Naive thymus-derived CD8-positive, alpha-beta T cell (primary cell): ENCODE measurements at places on chromosomes 11 and 22.

DNA sequence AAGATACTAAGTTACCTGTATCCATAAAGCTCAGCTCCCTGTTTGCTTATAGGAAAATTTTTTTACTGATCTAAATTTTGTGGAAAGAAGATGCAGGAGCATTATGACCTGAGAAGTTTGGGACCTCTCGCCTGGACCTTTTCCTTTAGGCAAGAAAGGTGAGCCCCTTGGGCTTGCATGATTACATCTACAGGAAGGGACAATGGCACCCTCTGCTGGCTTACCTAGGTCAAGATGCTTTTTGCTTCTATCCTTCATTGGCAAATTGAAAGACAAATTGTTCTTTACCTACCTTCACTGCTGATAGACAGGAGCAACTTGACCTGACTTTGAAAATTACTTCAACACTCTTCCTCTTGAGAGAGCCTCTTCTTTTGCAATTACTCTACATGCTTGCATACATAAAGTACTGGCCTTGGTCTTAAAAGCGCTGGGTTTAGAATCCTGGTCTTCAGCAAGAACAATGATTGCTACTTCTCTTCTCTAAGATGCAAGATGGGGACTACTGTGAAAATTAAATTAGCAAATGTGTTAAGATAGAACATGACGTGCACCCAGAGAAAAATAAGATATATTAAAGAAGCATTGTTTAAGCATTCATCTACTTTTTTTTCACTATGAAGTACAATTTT is 147.2 kb downstream of the TRPC6 start:
- DNase-seq, result no peak

DNA sequence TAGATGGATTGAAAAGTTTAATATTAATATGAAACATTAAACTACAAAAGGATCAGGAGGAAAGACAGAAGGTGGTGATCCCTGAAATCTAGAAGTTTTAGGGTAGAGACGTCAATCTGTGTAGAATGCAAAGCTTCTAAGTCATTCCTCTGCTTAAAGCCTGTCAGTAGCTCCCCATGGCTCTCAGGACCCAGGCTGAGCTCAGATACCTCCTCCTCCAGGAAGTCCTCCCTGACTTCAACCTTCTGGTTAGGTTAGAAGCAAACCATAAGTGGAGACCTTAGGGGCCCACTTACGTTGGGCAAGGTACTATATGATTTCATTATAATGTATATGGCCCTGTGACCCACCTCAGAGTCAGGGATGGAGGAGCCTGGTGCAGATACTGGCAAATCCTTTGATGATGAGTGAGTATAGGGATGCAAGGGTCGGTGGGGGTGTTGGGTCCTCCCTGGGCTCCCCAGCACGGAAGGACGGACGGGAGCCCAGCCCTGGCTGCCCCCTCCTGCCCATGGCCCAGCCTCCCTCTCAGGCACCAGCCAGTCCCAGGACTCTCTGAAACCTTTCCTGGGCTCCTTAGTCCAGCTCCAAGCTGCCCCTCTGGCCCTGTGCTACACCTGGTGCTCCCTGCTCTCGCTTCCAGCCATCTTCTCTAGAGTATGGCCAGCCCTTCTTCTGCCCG is 3.2 kb upstream of the PPP6R3 start:
- no peak for DNase-seq

DNA sequence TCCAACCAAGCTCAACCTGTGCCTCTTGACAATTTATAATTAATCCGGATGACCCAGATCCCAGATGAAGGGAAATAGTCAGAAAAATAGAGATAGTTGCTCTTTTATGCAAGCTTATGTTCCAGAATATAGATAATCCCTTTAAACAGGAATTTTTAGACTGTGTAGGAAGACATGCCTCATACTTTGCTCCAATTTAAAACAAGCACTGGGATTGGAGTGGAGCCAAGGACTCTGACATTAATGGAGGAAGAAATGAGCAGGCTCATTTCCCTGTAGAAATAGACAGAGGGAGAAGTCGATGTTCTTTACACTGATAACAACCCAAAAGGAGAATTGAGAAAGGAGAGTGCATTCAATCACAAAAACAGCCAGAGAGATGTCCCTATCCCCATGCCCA is 70.1 kb upstream of the LRRC55 start:
- DNase-seq, result no peak

DNA sequence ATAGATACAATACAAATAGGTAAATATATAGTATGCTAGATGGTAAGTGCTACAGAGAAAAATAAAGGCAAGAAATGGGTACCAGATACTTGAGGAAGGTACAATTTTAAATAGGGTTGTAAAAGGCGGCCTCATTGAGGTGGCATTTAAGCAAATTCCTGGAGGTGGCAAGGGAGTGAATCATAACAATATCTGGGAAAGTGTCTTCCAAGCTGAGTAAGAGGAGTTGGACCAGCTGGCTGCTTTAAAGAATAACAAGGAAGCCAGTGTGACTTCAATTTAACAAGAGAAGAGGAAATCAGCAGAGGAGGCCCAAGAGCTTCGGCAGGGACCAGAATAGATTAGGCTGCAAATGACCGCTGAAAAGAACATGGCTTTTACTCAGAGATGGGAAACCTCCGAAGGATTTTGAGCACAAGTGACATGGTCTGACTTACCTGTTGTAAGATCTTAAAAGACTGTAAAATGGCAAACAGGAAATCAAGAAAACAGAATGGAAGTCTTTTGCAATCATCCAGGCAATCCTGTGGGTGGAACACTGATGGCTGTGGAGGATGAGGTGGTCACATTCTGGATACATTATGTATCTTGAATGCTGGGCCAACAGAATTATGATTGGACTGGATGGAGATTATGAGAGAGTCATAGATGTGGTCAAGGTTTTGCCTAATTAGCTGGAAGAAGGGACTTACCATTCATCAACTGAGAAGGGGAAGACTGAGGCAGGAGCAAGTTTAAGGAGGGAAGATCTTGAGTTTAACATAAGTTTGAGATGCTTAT is 77.2 kb downstream of the RDX start:
- DNase-seq, result no peak

DNA sequence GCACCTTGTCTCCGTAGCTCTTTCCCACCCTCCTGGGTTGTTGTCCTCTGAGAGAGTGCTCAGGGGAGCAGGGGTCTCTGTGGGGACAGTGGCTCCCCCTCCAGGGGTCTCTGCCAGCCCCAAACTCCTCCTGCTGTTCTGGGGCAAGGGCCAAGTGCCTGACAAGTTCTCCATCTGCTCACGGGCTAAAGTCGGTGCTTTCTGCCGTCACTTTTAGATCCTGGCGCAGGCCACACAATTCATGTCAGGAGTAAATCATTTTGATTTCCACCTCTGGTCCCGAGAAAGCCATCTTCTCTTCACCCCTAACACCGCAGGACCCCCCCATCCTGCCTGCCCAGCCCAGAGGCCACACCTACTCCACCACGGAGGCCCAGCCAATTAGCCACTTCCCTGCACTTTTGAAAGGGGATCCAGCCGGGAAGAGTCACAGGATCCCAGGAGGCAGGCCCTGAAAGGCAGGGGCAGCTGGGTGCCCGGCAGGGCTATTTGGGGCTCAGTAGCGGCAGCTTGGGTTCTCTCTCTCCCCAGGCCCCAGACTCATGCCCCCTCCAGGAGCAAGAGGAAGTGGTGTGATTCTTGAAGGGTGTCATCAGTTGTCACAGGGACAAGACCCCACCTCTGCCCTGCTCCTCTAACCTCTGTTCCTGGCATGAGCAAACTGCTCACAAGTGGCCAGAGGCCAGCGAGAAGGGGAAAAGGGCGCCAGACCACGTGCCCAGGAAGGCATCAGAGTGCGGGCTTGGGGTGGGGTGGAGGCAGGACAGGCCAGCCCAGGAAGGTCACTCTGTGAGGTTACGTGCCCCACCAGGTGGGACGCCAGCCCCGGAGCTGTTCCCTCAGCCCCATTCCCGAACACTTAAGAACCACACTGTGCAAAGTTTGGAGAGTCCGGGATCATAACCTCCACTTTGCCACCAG is 1.3 kb downstream of the MACROD1 start:
- no peak for DNase-seq

GRCh38 chr11:74370123-74370522 is 28.1 kb downstream of the PGM2L1 start:
- no peak for DNase-seq

DNA sequence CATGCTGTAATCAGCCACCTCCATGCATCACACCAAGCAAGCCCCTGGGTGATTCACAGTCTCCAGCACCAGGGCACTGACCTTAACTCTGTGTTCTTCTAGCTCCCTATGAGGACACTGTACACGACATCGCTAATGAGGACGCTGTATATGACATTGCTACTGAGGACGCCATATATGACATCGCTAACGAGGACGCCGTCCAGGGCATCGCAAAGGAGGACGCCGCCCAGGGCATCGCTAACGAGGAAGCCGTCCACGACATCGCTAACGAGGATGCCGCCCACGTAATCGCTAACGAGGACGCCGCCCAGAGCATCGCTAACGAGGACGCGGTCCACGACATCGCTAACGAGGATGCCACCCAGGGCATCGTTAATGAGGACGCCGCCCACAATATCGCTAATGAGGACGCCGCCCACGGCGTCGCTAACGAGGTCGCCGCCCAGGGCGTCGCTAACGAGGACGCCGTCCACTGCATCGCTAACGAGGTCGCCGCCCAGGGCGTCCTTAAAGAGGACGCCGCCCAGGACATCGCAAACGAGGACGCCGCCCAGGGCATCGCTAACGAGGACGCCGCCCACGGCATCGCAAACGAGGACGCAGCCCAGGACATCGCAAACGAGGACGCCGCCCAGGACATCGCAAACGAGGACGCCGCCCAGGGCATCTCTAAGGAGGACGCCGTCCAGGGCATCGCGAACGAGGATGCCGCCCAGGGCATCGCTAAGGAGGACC is 34.5 kb upstream of the DGCR6L start:
- DNase-seq, result no peak

DNA sequence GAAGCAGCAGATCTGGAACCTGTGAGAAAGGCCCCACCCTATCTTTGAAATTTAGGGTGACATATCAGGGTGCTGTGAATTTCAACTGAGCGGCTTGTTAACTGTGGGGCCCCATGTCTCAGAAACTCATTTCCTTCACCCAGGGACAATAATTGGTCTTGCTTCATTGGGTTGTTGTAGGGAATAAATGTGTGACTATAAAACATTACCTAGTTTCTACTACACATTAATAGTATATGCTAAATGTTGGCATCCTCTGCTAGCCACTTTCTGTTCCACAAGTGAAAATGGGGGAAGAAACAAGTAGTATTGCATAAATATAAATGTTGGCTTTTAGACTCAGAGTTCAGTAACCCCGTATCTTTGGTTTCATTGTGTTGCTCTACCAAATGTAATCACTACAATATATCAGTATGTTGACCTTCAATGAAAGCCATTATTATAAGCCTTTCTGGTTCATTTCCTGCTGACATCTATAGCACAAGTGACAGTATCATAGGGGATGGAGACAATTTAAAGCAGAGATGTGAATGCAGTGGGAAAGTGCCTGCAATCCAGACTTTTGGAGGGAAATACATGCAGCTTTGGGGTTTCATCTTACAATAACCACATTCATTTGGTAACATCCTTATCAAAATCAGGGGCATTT is 905.5 kb upstream of the RAG2 start:
- DNase-seq, result no peak

DNA sequence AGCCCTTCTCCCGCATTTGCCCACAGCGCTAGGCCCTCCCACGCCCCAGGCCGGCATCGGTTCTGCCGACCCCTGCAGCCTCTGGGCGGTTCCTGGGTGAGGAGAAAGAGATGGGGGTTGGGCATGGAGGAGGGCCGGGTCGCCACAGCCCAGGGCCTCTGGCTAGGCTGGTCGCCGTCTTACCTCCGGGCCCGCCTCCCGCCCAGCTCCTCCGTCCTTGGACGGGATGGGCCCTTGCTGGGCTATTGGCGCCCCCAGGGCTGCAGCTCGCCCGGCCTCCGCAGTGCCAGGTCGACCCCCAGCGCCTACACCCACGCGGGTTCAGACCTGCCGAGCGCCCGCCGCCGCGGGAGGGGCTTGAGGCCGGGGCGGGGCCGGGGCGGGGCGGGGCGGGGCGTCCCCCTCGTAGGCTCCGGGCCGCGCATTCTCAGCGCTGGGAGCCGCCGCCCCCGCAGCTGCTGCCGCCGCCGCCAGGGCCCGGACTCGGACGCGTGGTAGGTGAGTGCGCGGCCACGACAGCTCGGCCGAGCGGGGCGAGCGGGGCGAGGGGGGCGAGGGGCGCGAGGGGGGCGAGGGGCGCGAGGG is at the start of gene CD151:
Gene CD151 (plus strand): TSS at position 424 of the 585 bp plus-strand sequence. CDS start 3,118 bp downstream, outside the sequence.
- peak; percentile 61 for DNase-seq

DNA sequence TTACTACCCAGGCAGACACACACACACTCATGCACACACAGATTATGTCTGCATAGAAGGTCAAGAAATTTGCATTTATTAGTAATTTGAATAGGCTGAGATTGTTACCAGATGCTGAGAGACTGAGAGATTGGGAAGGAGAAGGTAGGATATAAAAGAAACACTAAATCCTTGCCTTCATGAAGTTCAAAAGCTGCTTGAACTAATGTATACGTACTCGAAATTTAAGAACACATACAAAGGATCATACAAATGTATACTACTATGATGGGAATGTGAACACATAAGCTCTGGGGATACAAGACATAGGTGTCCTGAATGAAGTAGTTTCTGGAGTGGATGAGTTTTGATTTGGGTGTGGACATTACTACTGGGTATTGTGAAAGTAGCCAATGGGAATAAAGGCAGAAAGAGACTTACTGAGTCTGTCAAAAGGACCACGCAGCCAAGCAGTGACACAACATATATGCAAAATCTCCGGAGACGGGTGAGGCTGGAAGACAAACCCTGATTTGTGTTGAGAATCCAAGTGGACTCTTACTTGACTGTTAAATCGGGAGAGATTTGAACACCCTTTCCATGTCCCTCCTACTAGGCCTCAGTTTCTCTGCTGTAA is 7.3 kb upstream of the PKNOX2 start:
- DNase-seq, result no peak

DNA sequence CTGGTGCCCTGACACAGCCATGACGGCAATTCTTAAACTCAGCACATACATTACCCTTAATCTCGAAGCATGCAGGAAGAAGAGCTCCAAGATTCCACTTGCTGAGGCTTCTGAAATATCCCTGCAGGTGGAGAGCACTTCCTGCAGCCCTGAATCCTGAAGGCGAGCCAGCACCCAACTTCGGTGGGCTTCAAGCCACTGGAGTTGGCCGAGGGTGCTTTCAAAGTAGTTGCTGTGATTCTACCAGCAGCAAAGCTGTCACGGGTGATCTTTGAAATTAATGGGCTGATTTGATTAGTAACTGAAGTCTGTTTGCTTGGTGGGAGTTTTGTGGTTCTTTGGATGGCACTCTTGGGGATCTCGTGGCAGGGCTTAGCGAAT is 9.0 kb upstream of the FTH1 start:
- no peak for DNase-seq

GRCh38 chr22:48528221-48528915 is 1299.3 kb downstream of the BRD1 start:
- DNase-seq, result no peak

GRCh38 chr22:36773935-36774334 is 2.0 kb downstream of the IFT27 start:
- no peak for DNase-seq
